ENCODE measurements at places on chromosomes 3 and 15.

DNA sequence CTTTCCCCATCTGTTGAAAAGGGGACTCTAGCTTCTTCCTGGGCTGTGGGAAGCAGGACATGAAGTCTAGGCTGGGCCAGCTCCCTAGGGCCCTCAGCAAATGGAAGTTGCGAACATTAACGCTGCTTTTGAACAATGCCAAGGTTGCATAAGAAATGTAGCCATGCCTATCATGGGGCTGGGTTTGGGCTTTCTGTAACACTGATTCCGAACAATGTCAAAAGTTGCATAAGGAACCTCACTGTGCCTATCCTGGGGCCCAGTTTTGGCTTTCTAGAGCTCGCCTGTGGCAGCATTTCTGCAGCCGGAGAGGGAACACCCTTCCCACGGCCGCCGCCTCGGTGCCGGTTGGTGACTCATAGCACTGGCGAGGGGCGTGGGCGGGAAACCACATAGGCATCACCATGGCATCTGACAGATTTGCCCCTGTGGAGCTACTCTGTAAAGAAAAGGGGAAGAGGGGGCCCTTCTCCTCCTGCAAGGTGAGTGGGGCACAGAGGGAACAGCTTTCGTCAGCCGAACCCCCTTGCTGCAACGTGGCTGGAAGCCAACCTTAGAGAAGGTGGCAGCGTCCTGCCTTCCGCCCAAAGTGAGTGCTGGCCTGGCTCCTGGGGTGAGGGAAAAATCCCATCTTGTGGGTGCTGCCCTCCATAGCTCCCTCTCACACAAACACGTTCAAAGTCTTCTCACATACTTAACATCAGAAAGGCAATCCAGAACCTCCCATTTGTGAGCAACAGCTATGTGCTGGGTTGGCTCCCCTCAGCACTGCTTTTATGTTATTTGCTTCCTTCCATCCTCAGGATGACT lies 46.6 kb upstream of the ATP2B2 start:
- no peak for DNase-seq

DNA sequence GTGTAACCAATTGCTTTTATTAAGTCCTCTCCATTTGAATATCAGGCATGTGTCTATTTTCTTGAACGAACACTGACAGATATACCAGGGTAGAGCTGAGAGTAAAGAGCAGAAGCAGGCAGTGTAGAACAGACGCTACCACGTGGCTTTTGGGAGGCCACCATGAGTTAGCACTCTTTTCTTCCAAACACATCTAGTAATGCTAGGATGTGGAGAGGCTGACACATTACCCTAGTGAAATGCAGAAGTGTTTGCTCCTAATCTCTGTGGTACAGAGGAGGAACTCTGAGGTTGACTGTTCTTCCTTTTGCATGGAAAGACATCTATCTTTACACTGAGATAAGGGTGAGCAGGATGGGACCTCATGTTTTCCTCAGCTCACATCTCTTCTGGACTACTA lies 216.3 kb downstream of the SATB1 start:
- no peak for DNase-seq

GRCh38 chr3:190644766-190645165 lies 130.9 kb downstream of the IL1RAP start:
- no peak for DNase-seq

DNA sequence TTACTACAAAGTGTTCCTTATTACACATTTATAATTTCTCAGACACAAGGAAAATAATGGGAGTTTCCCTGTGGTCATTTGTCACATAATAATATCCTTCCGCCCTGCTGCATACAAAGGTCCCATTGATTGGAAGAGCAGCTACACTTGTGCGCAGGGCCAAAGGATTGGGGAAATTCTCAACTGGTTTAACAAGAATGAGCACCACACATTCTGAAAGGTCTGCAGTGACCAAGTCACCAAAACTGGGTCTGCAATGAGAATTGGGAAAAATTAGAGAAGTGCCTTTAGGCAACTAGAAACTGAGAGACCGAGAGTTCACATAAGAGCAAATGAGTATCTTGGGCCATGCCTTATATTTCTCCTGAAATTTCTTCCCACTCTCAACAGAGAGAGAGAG lies 98.2 kb upstream of the NR2F2 start:
- no peak for DNase-seq

DNA sequence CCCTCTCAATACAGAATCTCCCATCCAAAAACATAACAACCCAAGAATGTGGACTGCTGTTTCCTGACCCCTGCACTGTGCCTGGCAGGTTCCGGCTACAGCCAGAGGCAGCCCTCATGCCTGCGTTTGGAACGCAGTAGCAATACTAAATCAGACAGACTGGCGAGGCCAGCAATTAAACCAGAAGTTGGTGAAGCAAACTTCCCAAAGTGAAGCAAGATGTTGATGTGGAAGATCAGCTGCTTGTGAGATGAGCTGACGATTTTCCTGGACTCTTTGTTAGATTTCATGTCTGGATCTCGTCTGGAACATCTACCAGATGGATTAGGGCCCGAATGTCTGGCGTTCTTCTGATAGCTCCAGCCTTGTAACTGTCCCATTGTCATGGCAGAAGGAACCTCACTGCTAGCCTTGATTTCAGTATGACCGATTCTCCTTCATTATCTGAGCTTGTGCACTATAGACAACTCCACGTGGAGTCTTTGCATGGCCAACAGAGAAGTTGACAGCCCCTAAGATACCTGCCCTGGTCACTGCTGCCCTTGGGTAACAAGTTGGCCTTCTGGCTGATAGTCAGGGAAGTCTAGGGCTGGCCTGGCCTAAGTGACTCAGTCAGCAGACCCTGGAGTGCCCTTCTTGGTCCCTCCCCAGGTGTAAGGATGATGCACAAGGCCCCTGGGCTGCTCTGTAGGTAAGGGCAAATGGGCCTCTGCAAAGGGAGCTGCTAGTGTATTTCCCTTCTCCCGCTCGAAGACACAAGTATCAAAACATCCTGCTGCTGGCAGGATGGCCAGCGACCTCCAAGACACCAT lies 126.5 kb downstream of the ADAMTS17 start:
- no peak for DNase-seq

GRCh38 chr15:31308185-31308639 lies 18.4 kb upstream of the KLF13 start:
- DNase-seq, result no peak

DNA sequence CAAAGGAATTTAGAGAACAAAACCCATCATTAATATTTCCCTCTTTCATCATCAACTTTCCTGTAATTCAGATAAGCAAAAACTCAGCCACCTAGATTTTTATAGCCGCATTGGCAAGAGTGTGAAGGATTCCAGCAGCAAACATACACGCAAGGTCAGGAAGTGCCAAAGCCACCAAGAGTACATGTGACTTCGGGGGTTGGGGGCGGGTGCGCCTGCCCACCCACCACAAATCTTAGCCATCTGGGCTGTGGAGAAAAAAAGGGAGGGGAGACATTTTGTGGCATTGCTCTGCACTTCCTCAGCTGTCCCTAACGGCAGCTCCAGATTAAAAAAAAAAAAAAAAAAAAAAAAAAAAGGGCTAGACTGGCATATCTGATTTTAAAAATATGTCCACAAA lies 148.4 kb downstream of the TNIK start:
- no peak for DNase-seq

DNA sequence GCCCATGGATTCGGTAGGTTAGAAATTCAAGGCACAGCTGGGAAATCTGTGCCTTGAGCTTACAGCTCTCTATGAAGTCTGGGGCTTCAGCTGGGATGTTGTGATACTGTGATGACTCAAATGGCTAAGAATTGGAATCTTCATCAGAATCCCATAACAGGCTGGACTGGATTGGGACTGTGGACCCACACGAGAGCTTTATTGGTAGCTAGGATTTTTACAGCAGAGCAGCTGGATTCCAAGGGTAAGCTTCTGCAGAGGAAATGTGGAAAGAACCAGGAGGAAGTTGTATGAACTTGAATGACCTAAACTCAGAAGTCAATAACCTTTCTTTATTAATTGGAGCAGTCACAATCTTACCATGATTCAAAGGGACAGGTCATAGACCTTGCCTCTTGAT lies 1187.1 kb downstream of the ROBO1 start:
- DNase-seq, result no peak
